ENCODE measurements at places on chromosomes 5 and 9. TPM values are rescaled to one million over a fixed set of nuclear protein-coding genes. Genes with fewer than 3 reads are reported as not detected.

GRCh38 chr9:87713278-87713987 is 12.5 kb upstream of the CTSL start:
- DNase-seq: peak; percentile 96

- no peak for DNase-seq
Measured at GRCh38 chr5:9201011-9201410, 344.9 kb downstream of the SEMA5A start.

Gene ANKRD34B
- 1.5 TPM for total RNA-seq

Gene PCDHB6
- 0.67 TPM for total RNA-seq

- no peak for DNase-seq
Measured at GRCh38 chr5:54281960-54282692, 28.2 kb downstream of the ARL15 start.

Gene FBXO4
- 4.8 TPM for total RNA-seq

GRCh38 chr5:127608077-127608660 is 40.7 kb upstream of the CTXN3 start:
- DNase-seq: no peak

- DNase-seq: no peak
Measured at GRCh38 chr9:113857875-113858274, 18.2 kb upstream of the ZNF618 start.

- DNase-seq: no peak
Measured at GRCh38 chr5:175695161-175696126, 37.6 kb downstream of the HRH2 start.
